Activated T-cell treated with anti-CD3 and anti-CD28 coated beads for 48 hours (primary cell): ENCODE measurements at places on chromosomes 3 and 15.

GRCh38 chr3:95438274-95438673 lies 1375.4 kb downstream of the NSUN3 start:
- DNase-seq = no peak

- DNase-seq = no peak
Measured at GRCh38 chr3:23055733-23056376, 147.3 kb upstream of the UBE2E2 start.

- no peak for DNase-seq
Measured at GRCh38 chr3:64539451-64540196, 148.2 kb downstream of the ADAMTS9 start.

GRCh38 chr3:59316688-59317275 lies 267.0 kb upstream of the CFAP20DC start:
- no peak for DNase-seq

DNA sequence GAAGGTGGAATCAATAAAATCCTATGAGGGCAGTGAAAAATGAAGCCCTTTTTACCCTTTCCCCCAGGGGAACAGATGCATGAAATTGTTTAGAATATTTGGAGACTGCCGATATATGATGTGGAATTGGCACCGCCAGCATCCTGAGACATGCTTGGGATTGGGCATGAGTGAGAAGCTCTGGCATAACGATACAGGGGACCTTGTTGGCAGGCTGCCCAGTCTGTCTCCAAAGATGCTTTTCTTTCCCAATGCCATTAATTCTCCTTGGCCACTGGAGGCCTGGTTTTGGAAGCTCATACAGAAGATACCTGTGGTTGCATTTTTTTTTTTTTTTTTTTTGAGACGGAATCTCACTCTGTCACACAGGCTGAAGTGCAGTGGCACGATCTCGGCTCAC lies 800.6 kb upstream of the LMCD1 start:
- no peak for DNase-seq
